ENCODE measurements at places on chromosomes 1 and 21. TPM values are rescaled to one million over a fixed set of nuclear protein-coding genes. Genes with fewer than 3 reads are reported as not detected.

DNA sequence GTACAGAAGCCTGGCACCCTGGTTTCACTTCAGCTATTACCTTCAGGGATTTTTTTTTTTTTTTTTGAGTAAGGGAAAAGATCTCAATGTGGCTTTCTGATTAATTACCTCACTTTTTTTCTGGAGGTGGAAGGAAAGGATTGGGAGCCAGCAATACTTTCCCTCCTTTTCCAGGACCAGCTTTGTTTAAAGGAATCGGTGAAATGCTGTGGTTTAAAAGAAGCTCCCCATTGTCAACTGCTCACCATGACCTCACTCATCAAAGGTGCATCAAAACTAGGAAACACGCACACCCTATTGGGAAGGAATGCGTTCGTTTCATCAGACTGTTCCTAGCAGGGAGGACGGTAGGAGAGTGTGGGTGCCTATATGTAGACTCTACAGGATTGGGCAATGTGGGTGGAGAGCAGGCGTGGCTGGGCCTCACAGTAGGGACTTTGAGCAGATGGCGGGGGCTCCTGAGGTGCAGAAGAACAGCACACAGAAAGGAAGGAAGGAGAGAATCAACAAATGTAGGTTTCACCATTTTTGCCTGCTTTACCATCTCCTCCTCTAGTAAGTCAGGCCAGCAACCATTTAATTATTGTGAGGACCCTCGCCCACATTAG, 13.0 kb downstream of the PHGDH start:
- DNase-seq, result no peak

GRCh38 chr1:247175458-247175857, 3.6 kb upstream of the ZNF124 start:
- no peak for DNase-seq

- DNase-seq, result no peak
Observed at GRCh38 chr1:211345719-211346118, 19.1 kb downstream of the TRAF5 start.

DNA sequence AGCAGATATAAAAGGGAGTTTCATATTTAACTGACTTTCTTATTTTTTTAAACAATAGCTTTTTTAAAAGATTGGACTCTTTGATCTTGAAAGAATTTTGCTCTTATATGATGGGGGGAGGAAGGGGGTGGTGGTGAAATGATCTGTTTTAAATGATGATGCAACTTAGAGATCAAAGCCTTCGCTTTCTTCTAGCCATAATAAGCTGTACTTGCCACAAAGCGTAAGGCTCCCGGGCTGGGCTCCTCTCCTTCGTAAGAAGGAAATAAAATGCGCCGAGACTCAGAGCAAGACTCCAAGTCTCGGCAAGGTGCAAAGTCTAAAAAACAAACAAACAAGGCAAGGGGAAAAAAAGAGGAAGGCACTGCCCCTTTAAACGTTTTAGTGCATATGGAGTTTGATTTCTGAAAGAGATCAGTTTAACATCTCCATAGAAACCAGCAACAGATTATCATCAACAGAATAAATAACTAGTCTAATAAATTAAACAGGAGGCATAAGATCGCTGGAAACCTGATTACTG, 3.3 kb downstream of the CASZ1 start:
- no peak for DNase-seq

- DNase-seq, result peak; percentile 39
Observed at GRCh38 chr1:9129266-9130041, 552 bp upstream of the GPR157 start.

GRCh38 chr1:56686169-56686568, 41.1 kb downstream of the PRKAA2 start:
- DNase-seq, result no peak

TGFBR3 gene
- total RNA-seq, result 127 TPM

CYP4Z1 gene
- 4.8 TPM for total RNA-seq

ADCY10 gene
- 1.9 TPM for total RNA-seq

Measured in ascending aorta (tissue), 2 donors.